ENCODE measurements at places on chromosomes 16 and 17.

DNA sequence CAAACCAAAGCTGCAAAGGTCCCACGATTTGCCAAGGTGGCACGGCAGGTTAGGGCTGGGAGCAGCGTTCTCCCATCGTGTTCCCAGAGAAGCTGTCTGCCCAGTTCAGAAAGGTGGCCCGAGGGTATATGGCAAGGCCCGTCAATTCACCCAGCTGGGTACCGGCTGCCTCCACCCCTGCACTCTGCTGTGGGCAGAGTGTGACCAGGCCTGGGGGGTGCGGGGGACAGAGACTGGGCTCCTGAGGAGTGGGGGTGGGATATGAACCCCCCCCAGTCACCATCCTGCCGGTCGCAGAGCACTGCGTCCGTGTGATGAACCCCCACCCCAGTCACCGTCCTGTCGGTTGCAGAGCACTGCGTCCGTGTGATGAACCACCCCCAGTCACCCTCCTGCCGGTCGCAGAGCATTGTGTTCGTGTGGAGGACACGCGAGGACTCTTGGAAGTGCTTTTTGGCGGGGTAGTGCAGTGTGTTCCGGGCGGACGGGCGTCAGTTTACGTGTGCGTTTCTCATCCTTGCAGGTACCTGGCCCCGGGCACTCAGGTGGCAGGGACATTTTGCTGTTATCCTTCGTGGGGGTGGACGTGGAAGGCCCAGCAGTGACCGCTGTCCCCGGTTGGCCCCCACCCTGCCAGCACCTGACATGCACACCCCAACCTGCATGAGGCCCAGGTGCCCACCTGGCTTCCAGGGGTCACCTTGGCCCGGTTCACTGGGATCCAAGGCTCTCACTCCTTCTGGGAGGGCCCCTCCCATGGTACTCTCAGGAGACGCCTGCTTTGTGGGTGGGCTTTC, 2.7 kb upstream of the FASN start:
- DNase-seq: peak; percentile 84

GRCh38 chr16:75647112-75647491, 363 bp downstream of the KARS1 start:
- peak; percentile 49 for DNase-seq

- DNase-seq: peak; percentile 44
Observed at GRCh38 chr17:50916708-50917417, 50.7 kb upstream of the TOB1 start.

GRCh38 chr16:68519225-68519745, 19.8 kb upstream of the ZFP90 start:
- DNase-seq: no peak

GRCh38 chr17:32111141-32111771, 31.0 kb upstream of the RHOT1 start:
- peak; percentile 80 for DNase-seq

DNA sequence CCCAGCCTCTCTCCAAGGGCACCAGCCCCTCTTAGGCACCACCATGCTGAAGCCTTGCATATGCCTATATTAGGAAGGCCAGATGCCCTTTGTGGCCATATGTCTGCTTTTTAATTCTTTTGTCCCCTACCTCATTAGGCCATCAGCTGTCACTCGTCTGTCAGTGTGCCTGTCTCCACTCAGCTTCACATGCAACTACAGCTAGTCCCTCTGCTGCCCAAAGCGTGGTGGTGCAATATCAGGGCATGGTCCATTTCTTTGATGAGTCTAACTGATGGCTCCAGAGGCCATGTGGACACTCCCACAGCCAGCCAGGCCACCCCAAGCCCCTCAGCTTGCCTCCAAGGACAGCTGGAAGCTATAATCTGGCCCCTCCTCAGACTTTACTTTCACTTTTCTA, 36.3 kb downstream of the MYO18A start:
- peak; percentile 80 for DNase-seq

- no peak for DNase-seq
Observed at GRCh38 chr16:58458606-58459343, 41.2 kb upstream of the NDRG4 start.

- no peak for DNase-seq
Observed at GRCh38 chr16:12612598-12613101, 191.0 kb downstream of the CPPED1 start.

DNA sequence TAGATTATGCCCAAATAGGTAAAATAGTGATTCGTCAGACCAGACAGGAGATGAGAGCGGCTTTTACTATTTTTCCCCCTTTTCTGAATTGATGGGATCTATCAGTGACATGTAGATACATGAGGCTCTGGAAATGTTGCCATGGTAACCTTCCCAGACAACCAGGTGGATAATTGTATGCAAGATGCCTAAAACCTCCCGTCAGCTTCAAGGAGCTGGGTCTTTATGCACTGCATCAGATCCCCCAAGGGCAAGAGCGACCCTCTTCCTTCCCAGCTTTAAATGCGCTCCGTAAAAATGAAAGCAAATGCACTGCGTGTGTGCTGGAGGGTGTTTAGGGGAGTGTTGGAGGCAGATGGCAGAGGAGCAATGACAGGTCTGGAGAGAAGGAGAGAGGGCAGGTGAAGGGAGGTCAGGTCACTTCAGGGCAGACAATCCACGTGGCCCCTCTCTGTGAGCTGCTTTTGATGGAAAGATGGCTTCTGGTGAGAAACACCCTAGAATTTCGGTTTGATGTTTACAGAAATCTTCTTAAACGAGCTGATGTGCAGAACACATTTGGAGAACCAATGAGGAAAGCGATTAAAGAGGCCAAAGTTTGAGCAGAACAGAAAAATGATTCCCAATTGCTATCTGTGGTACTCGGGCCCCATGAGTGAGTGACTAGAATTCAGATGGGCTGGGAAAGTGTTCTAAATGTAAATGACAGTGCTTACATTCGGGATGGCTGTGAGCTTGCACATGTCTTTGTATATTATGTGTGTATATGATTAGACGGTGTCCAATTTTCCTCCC, 461.7 kb upstream of the HSBP1 start:
- no peak for DNase-seq

DNA sequence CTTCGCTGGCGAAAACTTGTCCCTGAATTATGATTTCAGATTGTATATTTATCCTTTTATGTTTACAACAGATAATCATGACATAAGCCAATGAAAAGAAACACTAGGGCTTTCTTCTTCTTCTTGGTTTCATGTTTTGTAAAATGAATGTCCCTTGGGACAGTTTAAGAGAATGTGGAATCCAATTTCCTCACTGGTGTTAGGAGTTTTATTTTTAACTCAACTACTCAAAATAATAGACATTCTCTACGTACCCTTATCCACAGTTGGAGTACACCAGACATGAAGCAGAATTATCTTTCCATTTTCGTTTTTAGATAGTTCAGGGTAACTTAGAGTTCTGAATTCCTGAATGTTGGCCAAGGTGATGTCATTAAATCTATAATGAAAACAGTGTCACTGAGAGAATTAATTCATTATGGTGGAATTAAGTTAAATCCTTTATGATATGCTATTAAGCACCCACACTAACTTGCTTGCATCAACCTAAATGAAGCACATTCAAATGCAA, 43.4 kb downstream of the IRX6 start:
- no peak for DNase-seq
